Right lobe of liver (tissue), 6 donors: ENCODE measurements at places on chromosomes 4 and X. TPM values are rescaled to one million over a fixed set of nuclear protein-coding genes. Genes with fewer than 3 reads are reported as not detected.

The GEMIN8 gene
- 8.0 TPM for total RNA-seq

The SLC16A2 gene
- 64.0 TPM for total RNA-seq

The SMR3B gene
- not detected for total RNA-seq

The SLC25A6 gene
- total RNA-seq, result 59.7 TPM

The SPANXA2 gene
- total RNA-seq, result not detected

The PDK3 gene
- total RNA-seq, result 8.6 TPM

The ZNF518B gene
- 2.2 TPM for total RNA-seq
